ENCODE measurements at places on chromosomes 12 and 14.

DNA sequence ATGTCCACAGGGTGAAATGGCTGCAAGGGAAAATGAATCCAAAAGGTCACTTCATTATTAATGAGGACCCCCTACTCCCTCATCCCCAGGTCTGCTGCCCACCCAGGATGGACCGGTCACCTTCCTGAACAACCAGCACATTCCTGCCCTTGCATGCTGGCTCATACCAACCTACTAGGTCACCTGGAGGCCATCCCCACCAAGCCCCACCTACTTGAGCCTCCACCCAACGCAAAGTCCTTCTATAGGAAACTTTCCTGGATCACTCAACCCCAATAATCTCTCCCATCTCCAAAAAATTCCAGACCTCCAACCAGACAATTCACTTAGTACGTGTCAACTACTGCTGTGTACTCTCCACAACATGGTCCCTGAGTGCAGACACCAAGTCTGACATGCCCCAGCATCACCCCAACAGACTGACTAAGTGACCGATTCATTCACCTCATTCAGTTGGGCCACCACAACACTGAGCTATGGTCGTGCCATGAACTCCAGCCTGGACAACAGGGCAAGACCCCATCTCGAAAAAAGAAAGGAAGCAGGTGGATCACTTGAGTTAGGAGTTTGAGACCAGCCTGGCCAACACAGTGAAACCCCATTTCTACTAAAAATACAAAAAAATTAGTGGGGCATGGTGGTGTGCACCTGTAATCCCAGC lies 18.1 kb downstream of the CLMN start:
- no peak for DNase-seq

GRCh38 chr12:3227076-3227975 lies 150.1 kb downstream of the TSPAN9 start:
- DNase-seq, result no peak

GRCh38 chr14:29354486-29354885 lies 573.2 kb downstream of the PRKD1 start:
- DNase-seq, result no peak

- DNase-seq, result no peak
These were observed 179.3 kb upstream of the TMEM260 start for GRCh38 chr14:56400109-56400825.

DNA sequence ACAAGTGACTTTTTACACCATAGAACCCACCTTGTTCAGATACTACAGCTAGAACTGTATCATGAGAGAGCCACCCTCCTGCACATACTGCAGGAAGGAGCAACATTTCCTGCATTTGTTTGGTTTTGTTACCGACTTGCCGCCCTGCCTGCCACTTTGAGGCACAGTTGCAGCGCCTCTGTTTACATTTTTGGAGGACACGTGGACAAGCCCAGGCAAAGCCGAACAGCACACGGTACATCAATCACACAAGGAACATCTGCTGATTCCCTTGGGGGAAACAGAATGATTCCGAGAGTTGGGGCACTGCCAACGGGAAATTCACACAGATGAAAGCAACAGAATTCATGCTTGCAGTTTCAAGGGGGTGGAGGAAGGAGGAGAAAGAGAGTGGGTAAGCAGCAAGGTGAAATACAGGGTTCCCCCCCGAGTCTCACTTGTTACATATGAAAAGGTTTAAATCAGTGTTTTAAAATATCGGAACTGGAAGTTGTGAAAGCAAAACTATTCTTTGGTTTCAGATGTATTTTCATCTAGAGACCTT lies 110.7 kb downstream of the BTG1 start:
- no peak for DNase-seq

DNA sequence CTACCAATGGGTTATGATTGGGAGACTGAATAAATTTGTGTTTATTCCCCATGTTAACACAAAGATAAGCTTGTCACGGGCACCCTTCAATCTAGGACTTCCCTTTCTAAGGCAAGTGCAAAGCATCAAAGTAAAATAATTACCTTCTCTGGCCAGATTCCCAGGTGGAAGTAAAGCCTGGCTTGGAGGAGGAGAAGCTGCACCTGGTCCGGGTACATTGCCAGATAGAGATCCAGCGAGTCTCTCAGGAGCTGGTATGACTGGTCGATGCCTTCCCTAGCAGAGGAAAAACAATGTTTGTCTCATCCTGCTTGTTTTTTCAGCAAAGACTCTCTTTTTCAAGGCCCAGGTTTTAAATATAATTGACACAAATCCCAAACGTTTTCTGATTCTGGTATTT lies 24.9 kb downstream of the FBXO21 start:
- DNase-seq, result no peak

- DNase-seq, result no peak
These were observed 57.6 kb downstream of the CCDC59 start for GRCh38 chr12:82300611-82301010.

All from cortex of kidney (tissue), 1 donor.